ENCODE measurements at places on chromosomes 3 and 15.
A peak's percentile ranks its signal among the peaks of the same experiment; 100 is the strongest.

GRCh38 chr3:119276680-119277079 is 17.5 kb upstream of the ARHGAP31 start:
- DNase-seq = no peak

DNA sequence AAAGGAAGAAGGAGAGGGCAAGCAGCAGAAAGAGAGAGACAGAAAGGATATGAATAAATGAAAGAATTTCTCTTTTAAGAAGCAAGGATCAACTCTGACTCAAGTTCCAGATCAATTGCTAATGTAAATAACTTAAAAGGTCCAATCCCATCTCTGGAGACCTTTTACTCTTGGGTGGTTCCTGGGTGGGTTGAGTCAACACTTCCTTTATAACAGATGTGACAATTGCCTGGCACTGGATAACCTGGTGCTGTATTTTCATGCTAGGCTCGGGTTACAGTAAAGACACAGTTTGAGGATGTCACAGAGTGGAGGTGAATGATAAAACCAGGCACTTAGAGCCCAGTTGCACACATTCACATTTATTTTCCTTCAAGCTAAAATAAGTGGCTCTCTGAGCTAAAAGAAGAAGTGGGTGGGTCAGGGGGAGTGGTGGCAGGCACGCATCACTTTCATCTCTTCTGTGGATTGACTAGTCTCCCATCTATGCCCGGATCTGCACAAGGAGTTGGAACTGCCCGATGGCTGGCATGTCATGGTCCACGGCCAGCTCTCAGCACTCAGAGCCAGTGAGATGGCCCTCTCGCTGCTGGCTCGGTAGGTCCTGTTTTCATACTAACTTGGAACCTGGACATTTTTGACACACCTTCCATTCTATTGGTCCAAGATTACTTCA is 465.8 kb downstream of the FOXP1 start:
- DNase-seq = no peak

DNA sequence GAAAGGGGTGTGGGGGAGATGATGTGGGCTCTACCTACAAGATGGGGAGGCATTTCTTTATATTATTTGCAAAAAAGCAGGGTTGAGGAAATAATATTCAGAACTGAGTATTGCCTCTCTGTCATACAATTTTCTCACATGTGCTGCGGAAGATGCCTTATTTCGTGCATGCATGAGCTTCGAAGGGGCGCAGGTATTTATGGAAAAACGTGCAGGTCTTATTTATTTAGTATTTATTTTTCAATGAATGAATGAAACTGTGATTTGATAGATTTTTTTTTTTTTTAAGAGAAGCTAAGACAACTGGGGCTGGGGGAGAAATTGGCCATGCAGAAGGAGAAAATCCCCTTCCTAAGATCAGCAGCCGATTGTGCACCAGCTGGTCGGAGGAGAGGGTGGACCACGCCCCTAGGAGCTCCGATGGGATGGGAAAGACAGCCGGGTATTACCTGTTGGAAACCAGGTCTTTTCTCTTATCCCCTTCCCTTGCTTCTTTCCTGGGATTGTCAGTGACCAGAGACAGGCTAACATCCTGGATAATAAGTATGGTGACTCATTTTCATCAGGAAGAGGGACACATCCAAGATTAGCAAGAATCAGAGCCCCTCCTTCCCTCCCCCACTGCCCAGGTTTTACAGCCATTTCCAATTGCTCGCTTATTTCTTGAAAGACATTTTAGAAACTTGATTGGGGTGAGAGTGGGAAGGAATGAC is 875 bp downstream of the GAP43 start:
- DNase-seq = no peak

- no peak for DNase-seq
Measured at GRCh38 chr15:48394970-48395369, 63.7 kb downstream of the DUT start.

DNA sequence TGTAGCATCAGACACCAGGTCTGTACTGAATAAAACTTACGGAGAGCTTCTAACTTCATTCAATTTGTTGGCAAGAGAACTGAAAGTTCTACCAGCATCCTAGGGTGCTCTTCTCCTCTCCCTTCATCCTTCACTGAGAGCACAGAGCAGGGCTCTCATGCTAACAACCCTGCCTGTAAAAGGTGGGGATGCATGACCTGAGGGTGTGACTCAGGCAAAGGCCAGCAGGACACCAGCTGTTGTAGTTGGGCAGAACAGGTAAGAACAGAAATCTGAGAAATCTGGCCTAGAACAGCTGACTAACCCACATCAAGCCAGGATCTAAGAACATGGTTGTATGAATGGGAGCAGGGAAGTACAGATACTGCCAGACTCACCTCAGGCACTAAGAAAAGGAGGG is 64.2 kb downstream of the MYLK start:
- DNase-seq = no peak

DNA sequence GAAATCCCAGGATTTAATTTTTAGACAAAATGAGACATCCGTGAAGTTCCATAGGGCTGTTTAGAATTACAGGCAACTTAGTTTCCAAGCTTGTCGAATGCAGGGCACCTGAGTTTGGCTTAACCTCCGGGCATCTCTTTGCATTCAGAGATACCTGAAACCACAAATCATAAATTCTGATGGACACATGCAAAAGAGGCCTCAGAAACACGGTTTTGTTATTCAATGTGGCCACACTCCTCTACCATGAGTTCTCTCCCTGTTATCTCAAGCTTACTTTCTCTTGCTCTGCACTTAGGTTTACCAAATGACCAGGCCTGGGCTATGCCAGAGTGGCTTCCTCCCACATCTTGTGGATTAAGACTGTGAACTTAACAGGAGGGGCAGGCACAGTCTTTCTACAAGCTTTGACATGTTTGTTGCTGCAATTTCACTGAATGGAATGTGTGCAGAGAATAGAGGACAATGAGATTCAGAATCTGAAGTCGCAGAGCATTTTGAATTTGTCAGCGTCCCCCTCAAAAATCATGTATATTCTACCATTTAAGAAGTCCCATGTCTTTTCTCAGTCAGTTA is 137.7 kb downstream of the TPRG1 start:
- DNase-seq = no peak

- DNase-seq = no peak
Measured at GRCh38 chr3:179045719-179046402, 25.7 kb downstream of the ZMAT3 start.

DNA sequence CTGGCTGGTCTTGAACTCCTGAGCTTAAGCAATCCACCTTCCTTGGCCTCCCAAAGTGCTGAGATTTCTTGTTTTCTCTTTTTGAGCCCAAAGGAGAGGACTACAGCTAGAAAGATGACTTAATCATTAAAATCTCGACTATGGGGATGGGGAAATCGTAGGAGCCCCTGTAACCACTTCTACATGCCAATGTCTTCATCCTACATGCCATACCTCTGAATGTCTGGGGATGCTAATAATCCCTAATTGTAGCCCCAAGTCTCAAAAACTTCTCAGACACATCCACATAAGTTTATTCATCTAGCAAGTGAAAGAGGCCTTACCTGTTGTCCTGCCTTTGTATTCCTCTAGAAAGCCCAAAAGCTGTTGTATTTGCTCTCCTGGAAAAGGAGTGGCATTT is 3.7 kb upstream of the RHOV start:
- no peak for DNase-seq

DNA sequence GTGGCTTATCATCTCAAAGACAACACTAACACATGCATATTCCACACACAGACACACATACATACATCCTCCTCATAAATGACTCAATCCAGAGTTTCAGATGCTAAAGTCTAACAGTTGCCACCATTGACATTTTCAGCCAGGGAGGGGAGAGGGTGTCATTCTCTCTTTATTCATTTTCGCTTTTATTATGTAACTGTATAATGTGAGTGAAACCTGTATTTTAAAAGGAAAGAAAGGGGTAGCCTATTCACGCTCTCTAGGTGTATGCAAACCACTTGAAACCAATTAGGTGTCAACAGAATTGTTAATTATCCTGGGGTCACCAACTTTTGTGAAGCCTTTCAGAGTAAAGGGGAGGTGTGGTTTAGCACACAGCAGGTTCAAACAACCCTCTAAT is 1282.9 kb downstream of the ROBO2 start:
- DNase-seq = no peak

- no peak for DNase-seq
Measured at GRCh38 chr15:76642671-76643070, 262.5 kb downstream of the SCAPER start.

GRCh38 chr15:100693451-100693850 is 91.1 kb downstream of the ASB7 start:
- DNase-seq = no peak

GRCh38 chr15:66654739-66655375 is 47.2 kb upstream of the SMAD6 start:
- DNase-seq = peak; percentile 18

DNA sequence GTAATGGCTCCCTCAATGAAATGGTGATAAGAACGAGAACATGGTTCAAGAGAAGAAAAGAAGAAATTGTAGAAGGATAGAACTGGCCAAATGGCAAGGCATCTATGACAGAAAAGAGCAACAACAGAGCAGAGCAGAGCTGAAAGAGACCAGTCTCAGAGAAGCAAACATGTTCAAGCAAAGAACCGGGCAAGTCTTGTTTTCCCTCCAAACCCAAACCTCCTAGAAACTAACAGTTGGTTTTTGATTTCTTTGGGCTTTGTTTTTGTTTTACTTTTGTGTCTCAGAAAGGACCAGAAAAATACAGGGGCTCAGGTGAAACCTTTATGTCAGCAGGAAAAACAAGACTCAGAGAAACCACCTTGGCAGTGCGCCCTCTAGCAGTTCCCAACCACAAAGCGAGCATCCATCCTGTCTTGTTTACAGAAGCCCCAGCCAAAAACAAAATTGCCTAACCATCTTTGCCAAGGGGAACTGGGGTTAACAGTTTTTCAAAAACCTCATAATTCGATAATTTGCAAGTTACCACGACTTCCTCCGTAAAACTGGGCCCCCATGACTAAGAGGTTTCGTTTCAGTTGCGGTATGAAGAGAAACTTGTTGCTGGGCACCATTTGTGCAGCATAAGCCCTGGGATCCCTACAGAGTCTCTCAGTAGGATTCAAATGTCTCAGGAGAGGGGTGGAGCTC is 159.2 kb upstream of the SLC24A5 start:
- DNase-seq = peak; percentile 59

- DNase-seq = no peak
Measured at GRCh38 chr3:69749461-69749860, 10.2 kb downstream of the MITF start.

DNA sequence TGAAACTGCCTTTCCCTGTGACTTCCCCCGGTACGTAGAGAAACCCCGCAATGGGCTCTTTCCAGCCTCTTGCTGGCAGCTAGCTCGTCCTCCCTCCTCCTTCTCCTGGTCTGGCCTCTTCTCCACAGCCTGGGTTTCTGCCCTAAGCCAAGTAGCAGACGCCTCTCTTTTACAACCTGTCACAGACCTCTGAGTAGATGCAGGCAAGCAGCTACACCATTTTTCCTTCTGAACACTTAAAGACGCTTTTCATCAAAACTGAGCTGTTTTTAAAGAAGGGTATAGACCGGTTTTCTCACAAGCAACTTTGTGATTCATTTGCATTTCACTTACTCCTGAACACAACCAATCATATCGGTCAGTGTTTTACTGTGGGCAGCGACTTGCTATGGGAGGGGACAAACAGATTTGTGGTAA is 32.0 kb downstream of the ADAMTSL3 start:
- DNase-seq = no peak

DNA sequence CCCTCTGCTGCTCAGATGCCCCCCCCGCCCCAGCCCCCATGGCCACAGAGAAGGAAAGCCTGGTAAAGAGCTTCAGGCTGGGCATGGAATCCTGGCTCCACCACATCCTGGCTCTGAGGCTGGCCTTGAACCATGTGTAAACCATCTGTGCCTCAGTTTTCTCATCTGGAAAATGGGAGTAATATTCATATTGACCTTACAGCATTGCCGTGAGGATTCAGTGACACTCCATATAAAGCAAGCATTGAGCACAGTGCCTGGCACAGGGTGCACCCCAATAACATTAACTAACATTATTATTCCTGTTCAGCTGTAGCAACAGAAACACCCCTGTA is 150.7 kb downstream of the XXYLT1 start:
- no peak for DNase-seq

GRCh38 chr3:175356899-175357324 is 497.8 kb downstream of the NAALADL2 start:
- no peak for DNase-seq

GRCh38 chr3:146203776-146204175 is 42.8 kb upstream of the PLOD2 start:
- DNase-seq = no peak

GRCh38 chr3:65549626-65549959 is 489.1 kb downstream of the MAGI1 start:
- DNase-seq = no peak

GRCh38 chr15:91566141-91566540 is 287.4 kb upstream of the SLCO3A1 start:
- no peak for DNase-seq

DNA sequence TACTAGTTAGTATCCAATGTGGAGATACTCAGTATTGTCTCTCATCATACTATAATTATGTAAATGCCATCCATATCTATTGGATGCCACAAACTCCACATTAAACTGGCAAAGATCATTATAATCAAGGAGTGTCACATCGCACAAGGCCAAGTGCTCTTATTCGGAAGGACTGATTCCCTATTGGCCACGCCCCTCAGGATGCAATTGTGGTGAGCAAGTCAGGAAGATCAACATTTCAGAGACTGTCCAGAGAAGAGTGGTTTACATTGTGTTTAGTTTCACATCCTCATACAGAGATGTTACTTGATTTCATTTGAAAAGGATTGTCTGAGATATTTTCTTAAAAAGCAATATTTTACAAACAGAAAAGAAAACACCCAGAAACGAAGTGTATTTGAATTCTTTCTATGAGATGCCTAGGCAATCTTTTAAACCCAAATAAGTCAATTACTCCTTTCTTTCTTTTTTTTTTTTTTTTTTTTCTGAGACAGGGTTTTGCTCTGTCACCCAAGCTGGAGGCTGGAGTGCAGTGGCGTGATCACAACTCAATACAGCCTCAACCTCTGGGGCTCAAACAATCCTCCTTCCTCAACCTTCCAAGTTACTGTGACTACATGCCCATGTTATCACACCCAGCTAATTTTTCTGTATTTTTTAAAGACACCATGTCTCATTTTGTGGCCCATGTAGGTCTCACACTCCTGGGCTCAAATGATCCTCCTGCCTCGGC is 369.1 kb downstream of the RBMS3 start:
- DNase-seq = no peak

DNA sequence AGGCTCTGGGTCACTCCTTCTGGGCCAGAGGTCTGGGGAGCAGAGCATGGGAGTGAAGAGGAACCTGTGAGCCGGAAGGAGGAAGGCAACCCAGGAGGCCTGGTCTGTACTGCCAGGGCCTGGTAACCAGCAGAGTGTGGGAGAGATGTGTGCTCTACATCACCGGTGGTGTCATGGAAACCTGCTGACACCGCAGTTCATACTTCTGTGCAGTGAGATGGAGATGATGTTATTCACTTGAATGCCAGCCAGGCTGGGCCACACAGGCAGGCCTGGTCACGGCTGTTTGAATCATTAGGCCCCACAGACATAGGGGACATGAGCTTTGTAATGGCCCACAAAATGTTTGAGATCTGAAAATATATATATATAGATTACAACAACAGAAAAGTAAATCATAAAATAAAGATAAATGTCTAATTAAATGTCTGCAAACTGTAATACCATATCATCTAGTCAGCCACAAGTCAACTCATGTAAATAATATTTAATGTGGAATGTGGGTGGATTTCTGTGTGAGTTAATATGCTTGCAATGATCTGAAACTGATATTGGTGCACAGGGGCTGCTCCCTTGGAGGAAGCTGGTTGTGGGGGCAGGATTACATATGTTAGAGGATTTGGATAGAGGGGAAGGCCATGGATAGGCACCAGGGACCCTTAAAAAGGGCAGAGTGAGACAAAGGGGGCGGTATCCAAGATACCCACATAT is 108.5 kb upstream of the PFN2 start:
- DNase-seq = no peak
